ENCODE measurements at places on chromosomes 6 and 20.

- no peak for DNase-seq
Observed at GRCh38 chr6:2784061-2784460, 18.9 kb downstream of the WRNIP1 start.

GRCh38 chr20:61092251-61092650 is 159.8 kb upstream of the CDH4 start:
- no peak for DNase-seq

DNA sequence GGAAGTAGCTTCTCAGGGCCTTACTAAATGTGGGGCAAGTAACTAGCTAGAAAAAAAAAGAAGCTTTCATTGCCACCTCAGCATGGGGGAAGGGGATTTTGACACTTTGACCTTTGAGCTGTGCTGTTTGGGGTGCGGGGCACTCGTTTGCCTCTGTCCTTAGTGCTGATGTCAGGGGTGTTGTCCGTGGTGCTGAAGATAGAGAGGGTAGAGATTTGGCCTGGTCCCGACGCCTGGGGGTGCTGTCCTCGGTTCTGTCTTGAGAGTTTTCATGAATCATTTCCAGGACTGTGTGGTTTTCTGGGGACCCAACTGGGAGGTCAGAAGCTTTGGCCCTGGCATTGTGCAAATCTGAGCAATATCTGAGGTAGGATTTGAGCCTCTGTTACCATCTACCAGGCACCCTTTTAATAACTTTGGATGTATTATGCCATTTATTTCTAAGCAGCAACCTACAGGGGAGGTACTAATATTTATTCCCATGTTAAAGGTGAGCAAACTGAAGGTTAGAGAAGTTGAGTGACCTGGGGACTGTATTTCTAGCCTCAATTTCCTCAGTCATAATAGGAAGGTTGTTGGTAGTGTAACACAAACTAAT is 78.0 kb downstream of the DLGAP4 start:
- no peak for DNase-seq

DNA sequence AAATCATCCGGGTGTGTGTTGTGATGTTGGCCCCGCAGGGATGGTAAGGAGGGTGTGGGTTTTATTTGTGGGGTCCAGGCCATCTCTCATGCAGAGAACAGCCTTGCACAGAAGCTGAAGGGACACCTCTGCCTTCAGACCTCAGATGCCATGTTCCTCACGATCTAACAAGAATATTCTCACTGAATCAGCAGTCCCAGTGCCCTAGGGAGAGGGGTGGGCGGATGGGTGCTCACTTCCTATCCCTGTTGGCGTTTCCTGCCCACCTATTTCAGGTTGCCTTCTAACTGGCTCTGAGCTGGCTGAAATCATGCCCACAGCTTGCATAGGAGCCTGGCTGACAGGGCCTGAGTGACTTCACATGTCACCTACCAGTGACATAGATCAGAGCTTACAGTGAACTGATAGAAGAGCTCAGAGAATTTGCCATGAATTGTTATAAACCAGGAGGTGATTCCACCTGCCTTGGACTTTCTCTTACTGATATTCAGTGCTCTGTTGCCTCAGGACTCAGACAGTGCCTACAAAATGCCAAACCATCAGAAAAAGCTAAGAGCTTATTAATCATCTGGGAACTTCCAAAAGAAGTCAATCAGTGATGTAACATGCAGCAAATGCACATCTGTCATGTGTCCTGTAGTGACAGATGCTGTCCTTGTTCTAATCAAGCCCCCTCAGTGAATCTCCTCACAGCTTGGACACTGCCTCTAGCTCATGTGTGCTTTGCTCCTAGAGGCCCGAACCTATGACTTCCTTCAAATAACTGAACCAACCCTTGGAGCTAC is 285.8 kb upstream of the PRND start:
- DNase-seq, result no peak

DNA sequence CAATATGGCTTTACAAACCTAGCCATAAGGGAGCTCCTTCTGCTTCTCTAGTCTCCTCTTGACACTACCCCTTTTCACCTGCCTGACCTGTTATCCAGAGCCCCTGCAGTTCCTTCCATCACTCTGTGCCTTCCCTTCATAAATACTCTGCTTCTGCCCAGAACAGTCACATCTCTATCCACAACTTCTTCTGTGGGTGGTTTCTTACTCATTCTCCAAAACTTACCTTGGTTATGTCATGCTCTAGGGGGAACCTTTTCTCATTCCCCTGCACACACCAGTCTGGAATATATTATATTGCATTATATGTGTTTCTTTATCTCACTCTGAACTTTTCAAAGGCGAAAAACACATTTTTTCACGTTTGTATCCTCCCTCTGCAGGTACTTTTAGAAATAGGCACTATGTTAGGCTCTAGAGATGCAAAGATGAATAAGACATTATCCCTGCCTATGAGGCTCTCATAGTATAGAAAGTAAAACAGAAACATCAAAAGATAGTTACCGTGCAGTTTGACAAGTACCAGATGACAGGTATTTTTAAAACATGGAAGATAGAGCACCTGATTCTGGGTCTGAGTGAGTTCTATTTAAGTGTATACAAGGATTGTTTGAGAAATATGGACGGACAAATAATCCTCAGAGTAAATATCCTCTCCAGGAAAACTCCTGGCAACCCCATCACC is 51.5 kb downstream of the AIG1 start:
- DNase-seq, result no peak
